ENCODE measurements at places on chromosomes 6 and 20. TPM values are rescaled to one million over a fixed set of nuclear protein-coding genes. Genes with fewer than 3 reads are reported as not detected.

DNA sequence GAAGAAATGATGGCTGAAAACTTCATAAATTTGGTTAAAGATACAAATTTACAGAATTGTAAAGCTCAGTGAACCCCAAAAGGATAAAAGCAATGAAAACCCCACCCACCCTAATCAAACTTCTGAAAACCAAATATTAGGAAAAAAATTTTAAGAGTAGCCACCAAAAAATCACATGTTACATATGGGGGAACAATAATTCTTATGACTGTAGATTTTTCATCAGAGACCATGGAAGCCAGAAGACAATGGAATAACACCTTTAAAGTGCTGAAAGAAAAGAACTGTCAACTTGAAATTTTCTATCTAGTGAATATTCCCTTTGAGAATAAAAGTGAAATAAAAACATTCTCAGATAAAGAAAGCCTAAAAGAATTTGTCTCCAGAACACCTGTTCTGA lies 24.4 kb downstream of the PROCR start:
- DNase-seq: no peak

DNA sequence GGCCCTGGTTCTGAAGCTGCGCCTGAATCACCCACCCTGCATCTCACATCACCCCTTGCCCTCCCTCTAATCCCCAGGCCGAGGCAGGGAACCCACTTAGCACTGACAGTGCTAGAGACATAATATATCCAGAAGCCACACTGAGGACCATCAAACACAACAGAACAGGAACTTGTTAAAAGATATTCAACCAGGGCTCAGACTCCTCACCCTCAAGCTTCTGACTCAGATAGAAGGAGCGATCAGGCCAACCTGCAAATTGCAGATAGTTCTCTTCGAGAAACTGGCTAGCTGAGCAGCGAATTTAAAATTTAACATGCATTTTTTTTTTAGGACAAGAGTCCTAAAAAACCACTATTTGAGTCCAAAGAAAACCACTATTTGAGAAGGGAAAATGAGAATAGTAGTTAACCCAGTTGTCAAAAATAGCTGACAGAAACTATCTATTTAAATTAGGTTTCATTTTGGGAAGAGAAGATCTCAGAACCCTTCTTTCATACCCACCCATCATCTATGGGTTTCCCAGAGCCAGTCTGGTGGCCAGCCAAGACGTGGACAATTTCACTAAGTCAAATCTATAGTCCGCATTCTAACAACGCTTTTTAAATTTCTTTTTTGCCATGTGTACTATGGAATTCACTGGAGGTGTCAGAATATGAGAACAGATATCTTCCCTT lies 95.6 kb downstream of the OPRM1 start:
- no peak for DNase-seq

Gene NOTCH4
- total RNA-seq: 4.0 TPM

GRCh38 chr20:1664911-1665310 lies 7.3 kb upstream of the SIRPG start:
- no peak for DNase-seq

DNA sequence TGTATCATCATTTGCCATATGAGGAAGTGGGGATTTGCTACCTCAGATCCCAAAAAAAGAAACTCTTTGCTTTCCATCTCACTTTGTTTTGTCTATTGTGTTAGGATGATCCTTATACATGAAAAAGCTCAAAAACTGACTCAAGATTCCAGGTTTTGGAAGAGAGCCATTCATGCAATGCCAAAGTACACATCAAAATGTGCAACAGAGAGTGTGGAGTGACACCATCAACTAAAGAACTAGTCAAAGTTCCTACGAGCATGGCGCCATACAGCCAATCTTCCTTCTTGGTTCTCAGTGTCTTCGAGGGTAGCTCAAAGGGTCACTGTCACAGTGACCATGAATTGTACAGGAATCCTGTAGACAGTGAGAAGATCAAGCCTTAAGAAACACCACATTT lies 255.8 kb upstream of the SASH1 start:
- DNase-seq: no peak

DNA sequence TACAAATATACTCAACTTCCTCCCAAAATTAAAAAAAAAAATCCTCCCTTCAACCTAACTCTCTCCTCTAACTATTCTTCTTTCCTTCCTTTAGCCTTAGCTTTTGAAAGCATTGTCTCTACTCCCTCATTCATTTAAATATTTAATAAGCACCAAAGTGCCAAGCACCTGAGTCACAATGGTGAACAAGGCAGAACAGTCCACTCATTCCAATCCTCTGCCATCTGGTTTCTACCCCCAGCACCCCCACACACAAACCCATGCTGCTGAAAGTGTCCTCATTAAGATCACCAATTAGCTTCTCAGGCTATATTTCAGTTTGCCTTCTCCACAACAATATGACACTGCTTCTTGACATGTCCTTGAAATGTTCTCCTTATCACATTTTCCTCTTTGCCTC lies 76.3 kb downstream of the DTNBP1 start:
- no peak for DNase-seq

Gene SDC4
- 114 TPM for total RNA-seq

Gene TFAP2C
- total RNA-seq: 12.4 TPM

Gene OR2J3
- total RNA-seq: not detected

- no peak for DNase-seq
These were observed 40.2 kb downstream of the HBS1L start for GRCh38 chr6:135014353-135014832.

- no peak for DNase-seq
These were observed 77.2 kb upstream of the C20orf144 start for GRCh38 chr20:33584976-33585375.

Gene ATP9A
- 59.4 TPM for total RNA-seq

- no peak for DNase-seq
These were observed 199.6 kb upstream of the RREB1 start for GRCh38 chr6:6908121-6908520.

Gene GPX6
- not detected for total RNA-seq

GRCh38 chr6:70409216-70409615 lies 4.1 kb upstream of the FAM135A start:
- no peak for DNase-seq

Measured in mucosa of descending colon (tissue), 3 donors.